Left ventricle myocardium superior (tissue), 1 donor: ENCODE measurements at places on chromosomes 7 and 10.

- DNase-seq, result peak; percentile 79
Observed at GRCh38 chr7:116353647-116354046, 143.3 kb downstream of the TES start.

DNA sequence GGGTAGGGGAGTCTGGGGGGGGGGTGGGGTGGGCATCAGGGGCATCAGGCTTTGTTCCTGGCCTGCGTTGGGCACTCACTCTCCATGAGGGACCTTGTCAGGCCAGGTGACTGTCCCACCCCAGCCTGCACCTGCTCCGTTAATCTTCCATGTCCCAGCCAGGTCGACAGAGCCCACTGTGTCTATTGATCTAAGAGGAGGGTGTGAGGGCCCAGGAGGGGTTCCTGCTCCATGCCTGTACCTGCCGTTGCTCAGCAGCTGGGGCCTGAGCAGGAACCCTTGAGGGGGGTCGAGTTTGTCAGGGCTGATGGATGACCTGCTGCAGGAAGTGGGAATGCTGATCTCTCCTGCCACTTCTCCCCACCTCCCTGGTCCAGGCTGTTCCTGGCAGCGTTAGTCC lies 18.6 kb downstream of the NEUROG3 start:
- no peak for DNase-seq

DNA sequence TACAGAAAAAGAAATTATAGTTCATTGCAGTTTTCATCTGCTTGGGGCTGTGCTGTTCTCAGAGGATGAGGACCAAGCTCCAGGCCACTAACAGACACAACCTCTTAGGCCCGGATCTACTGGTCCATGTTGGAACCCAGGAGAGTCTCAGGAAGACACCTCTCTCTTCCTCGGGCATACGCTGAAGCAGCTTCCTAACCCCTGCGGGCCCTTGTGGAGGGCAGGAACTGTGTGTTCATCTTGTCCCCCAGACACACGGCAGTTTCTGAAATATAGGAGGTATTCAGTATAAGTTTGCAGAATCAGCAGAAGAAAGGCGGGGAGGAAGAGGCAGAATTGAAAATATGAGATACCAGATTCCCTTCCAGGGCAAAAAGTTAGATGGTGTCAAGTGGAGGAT lies 78.4 kb downstream of the EEPD1 start:
- no peak for DNase-seq

DNA sequence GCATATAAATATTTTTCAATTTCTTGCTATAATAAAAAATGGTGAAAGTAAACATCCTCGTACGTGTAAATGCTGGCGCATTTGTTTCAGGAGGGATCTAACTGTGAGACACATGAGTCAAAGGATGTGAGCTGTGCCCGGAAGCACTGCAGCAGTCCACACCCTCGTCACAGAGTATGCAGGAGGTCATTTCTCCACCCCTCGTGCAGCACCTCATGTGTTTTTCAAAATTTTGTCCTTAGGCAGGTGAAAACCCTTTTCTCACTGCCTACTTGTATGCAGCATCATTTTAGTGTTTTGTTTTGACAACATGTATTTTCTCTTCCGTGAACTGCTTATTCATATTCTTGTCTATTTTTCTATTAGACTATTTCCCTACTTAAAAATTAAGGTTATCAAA lies 162.7 kb downstream of the AVL9 start:
- no peak for DNase-seq

DNA sequence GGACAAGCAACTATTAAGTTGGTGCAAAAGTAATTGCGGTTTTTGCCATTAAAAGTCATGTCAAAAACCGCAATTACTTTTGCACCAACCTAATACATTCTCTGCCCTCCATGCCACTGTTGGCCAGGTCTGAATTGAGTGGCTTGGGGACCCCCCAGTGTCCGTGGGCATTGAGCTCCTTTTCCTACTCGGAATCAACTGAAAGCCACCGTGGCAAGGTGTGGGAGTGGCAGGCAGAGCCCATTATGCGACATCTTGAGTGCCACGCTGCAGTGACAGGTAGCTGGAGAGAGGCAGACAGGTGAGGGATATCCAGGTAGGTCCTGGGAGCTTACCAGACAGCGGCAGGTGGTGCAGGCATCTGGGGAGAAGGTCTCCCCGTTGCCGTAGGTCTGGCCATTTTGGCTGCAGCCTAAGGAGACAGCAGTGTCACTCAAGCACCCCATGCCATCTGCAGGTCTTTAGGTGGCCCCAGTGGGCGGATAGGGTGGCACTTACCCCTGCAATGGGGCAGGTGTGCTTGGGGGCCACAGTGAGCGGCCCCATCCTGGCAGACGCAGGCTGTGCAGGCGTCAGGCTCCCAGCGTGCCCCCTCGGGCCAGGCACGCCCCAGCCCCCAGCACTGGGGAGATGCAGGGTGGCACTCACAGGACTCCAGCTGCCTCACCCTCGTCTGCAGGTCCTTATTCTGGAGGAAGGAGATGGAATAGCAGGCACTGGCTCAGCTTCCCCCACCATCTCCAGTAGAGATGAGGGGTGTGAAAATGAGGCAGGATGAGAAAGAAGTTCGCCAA lies 3.5 kb downstream of the KCP start:
- DNase-seq, result no peak

DNA sequence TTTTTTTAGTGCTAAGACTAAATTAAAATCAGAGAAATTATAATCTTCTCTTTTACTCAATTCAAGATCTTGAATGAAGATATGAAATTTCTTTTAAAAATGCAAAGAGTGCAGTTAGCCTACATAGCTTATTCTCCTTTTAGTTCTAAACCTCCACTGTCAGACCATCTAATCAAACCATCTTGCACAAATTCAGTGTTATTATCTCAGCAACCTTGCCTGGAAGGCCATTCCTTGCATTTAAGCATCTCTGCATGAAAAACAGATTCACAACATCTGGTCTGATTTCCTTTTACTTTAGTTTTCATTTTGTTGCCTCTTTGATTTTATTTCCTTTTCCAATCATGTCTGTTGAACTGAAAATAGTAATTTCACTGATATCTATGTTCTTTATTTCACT lies 527.2 kb upstream of the LRRTM3 start:
- DNase-seq, result no peak
